ENCODE measurements at places on chromosomes 2 and 18.

DNA sequence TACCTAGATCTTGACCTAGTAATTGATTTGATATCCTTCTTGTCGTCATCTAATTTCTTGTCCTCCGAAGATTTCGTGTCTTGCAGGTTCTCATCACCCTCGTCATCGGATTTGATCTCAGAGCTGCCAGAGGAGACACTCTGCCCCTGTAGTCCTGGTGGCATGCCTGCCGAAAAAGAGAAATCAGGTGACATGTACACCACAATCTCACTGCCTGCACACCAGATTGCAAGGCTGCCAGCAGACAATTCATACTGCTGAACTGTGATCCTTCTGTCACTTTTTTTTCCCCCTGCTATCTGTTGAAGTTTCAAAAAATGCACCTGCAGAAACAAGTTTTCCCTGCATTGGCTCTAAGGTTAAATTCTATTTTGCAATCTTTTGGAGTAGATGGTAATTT is 273.2 kb upstream of the CCDC68 start:
- no peak for DNase-seq

DNA sequence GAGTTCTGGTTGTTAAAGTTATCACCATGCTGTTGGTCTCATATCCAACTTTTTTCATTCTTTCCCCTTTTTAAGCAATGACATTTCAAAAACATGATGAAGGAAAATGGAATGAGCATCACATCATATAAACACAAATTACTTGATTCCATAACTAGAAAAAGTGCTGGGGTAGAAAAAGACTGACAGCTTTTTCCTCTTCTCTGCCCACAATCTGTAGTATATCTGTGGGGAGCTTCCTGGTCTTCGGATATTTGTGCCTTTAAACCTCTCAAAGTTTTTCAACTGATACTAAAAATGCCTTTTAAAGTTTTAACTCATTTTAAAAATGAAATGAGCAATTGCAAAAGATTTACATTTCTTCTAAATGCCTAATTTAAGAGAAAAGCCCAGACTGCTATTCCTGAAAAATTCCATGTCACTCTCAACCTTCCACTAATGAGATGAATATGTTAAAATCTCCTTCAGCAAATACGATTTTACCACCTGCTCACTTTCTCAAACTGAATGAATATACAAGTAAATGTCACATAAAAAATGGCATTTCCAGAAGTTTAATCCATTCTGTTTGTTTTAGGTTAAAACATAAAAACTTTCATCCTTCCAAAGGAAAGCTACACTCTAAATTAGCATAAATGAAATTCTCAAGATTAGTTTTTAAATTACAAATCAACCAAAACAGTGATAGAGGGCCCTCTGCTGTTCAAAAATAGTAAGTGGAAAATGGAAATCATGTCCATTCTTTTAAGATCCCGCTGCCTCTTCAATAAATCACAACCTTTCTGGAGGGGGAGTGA is 2.1 kb downstream of the DNAH7 start:
- no peak for DNase-seq

- no peak for DNase-seq
Measured at GRCh38 chr2:197600306-197600705, 75.1 kb downstream of the RFTN2 start.

DNA sequence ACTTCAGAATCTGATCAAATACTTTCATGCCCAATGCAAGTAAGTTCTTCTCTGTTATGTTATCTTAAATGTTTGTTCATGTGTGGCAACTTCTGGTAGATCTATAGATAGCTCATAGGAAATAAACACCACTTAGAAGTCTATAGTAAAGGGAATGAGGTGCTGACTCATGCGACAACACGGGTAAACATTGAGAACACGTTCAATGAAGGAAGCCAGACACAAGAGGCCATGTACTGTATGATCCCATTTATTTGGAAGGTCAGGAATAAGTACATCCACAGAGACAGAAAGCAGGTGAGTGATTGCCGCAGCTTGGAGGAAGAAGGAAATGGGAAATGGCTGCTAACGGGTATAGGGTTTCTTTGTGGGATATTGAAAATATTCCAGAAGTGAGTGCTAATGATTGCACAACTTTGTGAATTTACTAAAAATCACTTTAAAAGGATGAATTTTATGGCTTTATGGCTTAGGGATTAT is 95.4 kb downstream of the ITGB1BP1 start:
- DNase-seq = no peak

- DNase-seq = no peak
Measured at GRCh38 chr2:1690056-1690775, 54.1 kb downstream of the PXDN start.

DNA sequence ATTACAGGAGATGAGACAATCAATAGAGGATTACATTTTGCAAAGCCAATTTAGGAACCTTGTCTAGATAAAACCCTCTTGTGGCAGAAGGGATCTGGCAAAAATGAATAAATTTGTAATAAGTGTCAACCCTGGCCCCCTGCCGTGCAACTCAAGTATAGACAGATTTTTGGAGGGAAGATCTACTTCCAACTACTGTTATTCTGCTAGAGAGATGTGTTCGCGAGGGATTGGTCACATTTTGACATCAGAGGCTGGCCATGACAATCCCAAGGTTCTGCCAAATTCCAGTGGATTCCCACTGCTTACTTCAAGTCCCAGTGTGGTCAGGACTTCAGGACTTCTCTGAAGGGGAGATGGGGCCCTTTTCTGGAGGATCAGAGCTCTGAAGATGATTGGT is 192.6 kb downstream of the SH3RF3 start:
- DNase-seq = no peak

DNA sequence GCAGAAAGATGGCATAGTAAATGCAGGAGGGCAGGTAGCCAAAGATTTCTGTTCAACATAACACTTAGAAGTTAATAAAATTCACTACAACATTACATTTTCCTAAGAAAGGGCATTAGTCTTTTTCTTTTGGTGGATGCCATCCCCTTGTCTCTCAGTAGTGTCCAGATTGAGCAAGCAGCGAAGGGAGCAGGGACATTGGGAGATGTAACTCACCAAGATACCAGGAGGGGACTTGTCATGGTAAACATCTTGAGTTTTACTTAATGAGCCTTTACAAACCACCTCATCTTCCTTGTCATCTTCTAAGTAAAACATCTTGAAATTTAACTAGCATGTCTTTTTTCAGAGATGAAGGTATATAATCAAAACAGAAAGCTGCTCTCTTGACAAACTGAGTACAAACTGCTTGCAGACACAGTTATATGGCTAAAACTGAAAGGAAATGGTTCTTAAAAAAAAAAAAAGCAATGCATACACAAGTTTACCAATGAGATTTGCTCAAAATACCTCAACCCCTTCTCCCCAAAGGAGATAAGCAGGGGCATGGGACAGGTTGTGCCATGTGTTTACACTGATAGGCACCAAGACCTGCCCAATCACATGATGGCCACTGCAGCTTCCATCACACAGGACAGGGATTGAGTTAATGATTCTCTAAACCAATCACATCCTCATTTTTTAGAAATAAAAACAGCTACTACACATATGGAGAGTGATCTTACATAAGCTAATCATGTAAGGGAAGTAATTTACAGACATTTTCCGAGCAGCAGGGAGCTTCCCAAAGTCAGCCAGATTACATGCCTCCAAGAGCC is 30.3 kb downstream of the LPIN2 start:
- DNase-seq = no peak

DNA sequence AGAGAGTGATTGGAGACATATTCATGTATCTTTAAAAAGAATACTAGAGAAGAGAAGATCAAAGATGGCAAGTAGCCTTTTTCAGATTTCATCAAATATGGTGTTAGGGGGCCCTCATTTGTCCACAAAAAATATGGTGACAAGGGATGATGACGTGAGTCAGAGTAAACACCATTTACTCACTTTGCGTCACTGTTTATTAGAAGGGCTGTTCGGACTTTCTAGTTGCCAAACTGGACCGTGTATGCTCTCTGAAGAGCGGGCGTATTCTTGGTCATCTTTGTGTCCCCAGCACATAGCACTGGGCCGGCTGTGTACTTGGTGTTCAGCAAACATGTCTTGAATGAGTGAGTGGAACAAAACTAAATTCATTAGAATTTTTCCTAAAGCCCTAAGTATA is 37.5 kb downstream of the TTC39C start:
- no peak for DNase-seq

DNA sequence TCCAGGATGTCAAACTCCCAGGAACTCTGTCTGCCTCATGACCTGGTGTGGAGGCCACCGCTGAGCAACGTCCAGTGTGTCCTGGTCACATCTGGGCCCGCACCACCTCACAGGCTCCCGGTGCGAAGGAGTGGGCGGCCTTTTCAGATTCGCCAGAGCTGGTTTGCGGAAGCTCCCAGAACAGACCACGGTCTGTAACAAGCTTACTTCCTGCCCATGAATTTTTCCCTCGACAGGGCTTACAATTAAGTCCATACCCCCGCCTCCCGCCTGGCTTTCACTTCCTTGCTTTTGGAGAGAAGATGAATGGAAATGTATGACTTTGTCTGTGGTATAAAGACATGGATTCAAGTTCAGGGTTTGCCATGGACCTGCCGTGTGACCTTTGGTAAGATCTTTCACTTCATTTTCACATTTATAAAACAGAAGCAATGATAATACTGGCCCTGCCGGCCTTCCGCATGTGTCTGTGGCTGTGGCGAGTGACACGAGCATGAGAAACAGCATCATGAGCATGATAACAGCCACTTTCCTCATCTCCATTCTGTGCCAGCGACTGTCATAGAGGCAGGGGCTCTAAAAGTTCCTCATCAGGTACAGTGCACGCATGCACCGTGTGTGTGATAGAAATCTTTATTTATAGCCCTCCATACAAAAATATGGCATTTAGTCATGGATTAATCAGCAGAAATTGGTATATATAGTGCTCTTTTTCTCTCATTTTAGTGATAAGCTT is 31.0 kb upstream of the KCNF1 start:
- no peak for DNase-seq

- DNase-seq = no peak
Measured at GRCh38 chr18:24831081-24831480, 370.6 kb downstream of the HRH4 start.

DNA sequence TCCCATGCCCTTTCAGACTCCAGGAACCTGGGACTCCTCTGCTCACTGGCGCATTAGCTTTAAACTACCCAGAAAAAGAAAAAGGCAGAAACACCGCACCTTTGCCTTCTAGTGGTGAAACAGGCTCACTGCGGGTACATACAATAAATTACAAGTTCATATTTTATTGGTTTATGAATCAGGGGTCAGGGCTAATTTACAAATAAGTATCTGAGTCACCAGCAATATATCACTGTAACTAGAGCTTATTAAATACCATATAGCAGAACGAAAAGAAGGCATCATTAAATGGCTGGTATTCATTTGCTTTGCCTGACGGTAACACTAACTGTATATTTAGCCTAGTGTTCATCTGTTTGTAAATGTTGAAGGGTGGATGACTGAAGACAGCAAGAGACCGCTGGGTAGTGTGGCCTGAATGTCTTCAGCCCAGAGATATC is 26.9 kb upstream of the DTNB start:
- no peak for DNase-seq
